ENCODE measurements at places on chromosomes 5 and 9.

- DNase-seq: no peak
Measured at GRCh38 chr5:132470596-132470995, 20.0 kb downstream of the IRF1 start.

- no peak for DNase-seq
Measured at GRCh38 chr9:13778631-13779030, 499.1 kb upstream of the MPDZ start.

DNA sequence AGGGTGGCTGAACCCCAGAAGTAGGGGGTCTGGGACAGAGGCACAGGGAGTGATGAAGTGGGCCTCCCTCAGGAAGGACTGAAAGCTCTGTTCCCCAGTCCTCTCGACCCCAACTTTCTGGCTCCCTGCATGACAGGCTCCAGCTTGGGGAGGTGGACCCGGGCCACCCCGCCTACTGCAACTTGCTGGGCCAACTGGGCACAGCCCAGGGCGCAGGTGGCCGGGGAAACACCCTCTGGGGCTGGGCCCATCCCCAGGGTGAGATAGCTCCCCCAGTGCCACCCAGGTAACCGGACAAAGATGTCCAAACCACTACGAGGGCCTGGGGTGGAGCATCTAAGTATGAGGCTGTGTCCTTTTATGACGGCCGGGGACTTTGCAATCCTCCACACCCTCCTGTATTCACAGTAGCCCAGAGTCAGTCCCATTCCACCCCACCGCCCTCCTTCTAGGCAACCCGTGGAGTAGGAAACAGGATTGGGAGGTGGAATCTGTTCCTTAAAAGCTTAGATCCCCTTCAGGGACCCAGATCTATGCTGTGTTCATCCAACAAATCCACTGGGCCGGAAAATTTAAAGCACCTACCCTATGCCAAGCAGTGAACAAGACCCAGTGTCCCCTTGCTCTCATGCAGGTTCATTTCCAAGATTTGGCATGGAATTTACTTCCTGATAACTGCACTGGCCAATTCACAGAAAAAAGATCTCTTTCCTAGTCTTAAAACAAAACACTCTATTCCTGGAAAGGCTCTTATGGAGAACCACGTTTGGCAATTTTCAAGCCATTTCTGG, 19.9 kb downstream of the DNM1 start:
- no peak for DNase-seq

DNA sequence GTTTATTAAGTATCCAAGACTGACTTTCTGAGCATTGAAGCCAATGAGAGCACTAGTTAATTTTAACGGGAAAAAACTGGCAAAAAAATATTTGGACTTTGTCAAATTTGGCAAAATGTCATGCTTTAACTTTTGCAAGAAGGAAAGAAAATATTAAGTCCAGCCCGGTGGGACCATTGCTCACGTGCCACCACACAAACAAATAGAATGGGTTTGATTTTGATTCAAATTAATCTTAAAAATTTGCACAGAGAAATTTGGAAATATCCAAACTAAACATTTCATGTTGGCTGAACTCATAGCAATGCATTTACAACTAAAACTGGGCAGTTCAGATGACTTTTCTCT, 302.2 kb downstream of the EBF1 start:
- DNase-seq: no peak

DNA sequence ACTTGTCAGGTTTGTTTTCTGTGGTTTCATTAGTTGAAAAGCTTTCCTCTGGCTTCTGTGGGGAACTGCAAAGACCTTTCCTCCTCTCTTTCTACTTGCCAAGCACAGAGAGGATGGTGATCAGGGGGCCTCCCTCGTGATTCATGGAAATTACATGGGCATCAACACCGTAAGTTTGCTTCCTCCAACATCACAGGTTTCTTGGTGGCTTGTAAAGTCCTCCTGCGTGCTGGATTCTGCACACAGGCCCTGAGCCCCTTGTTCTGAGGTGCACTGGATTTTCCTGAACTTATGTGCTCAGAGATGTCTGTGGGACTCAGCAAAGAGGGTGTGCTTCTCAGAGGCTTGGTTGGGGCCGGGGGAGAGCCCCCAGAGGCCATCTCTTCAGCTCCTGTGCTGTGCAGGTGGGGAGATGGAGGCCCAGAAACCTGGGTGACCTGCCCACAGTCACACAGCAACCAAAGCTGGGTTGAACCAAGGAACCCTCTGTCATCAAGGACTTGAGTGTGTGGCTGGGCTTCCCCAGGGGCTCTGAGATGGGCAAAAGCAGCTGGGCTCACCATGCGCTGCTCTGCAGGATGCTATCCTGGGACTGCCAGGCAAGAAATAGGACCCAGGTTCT, 36.5 kb downstream of the RGS3 start:
- no peak for DNase-seq

DNA sequence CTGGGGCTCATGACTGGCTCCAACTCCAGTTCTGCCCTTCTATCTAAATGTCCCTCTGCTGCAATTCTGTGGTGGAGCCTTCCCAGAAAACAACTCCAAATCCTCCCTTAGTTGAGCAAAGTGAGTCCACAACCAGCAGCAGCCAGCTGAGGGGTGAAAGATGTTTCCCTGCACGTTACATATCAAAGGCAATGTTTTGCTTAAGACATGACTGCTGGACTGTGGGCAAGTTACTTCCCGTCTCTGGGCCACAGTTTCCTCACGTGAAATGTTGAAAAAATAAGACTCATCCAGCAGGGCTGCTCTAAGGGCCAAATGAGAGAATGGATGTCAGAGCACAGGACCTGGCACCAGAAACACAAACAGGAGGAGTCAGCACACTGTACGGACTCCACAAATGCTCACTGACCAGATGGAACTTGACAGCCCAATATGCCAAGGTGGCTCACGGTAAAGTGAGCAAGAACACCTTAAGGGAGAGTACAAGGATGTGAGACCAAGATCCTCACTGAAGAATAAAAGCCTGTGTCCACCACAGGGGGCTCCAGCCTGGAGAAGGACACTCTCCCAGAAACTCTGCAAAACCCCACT, 138.4 kb upstream of the ABCA1 start:
- no peak for DNase-seq

- DNase-seq: no peak
Measured at GRCh38 chr5:106189121-106189809, 1481.5 kb downstream of the EFNA5 start.

DNA sequence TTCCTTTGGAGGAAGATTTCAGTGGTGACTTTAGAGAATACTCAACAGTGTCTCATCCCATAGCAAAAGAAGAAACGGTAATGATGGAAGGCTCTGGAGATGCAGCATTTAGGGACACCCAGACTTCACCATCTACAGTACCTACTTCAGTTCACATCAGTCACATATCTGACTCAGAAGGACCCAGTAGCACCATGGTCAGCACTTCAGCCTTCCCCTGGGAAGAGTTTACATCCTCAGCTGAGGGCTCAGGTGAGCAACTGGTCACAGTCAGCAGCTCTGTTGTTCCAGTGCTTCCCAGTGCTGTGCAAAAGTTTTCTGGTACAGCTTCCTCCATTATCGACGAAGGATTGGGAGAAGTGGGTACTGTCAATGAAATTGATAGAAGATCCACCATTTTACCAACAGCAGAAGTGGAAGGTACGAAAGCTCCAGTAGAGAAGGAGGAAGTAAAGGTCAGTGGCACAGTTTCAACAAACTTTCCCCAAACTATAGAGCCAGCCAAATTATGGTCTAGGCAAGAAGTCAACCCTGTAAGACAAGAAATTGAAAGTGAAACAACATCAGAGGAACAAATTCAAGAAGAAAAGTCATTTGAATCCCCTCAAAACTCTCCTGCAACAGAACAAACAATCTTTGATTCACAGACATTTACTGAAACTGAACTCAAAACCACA, 67.4 kb downstream of the VCAN start:
- no peak for DNase-seq
